Vagina (tissue), 2 donors: ENCODE measurements at places on chromosomes 11 and 22. TPM values are rescaled to one million over a fixed set of nuclear protein-coding genes. Genes with fewer than 3 reads are reported as not detected.

DNA sequence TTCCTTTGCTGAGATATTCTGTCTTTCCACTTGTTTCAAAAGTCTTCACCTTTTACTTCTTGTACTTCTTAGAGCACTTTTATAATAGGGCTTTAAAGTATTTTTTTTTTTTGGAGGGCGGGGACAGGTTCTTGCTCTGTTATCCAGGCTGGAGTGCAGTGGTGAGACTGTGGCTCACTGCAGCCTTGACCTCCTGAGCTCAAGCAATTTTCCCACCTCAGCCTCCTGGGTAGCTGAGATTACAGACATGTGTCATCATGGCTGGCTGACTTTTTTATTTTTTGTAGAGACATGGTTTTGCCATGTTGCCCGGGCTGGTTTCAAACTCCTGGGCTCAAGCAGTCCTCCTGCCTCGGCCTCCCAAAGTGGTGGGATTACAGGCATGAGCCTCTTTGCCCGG lies 57.9 kb downstream of the DYNC2H1 start:
- peaks cover 25% of the 10 kb centered on the region for H3K36me3 ChIP-seq
- no peaks in the 10 kb centered on the region for H3K27me3 ChIP-seq
- H3K4me3 ChIP-seq, result no peak overlapping the region
- H3K27ac ChIP-seq, result no peak overlapping the region
- DNase-seq, result no peak

The PRR5 gene
- total RNA-seq, result 36.8 TPM

DNA sequence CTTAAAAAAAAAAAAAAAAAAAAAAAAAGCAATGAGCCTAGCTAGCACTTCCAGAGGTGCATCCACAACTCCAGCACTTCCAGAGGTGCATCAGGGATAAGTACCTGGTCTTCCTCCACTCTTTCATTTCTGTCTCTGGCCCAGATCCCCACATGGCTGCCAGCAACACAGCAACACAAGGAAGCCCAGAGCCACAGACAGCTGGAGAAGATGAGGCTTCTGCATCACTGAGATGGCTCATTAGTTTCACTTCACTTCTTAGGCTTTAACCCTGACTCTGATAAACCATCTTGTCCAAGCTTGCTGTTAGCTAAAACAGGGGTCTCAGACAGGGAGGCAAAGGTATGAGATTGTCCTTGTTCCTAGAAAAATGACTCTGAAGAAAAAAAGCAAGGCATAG lies 35.6 kb downstream of the PC start:
- no peak overlapping the region for H3K4me3 ChIP-seq
- H3K27ac ChIP-seq, result no peak overlapping the region
- no peaks in the 10 kb centered on the region for H3K36me3 ChIP-seq

- H3K27ac ChIP-seq, result peak overlapping the region; percentile 96
- peaks cover 86% of the 10 kb centered on the region for H3K4me1 ChIP-seq
- peak overlapping the region; percentile 60 for H3K4me3 ChIP-seq
- DNase-seq, result no peak
- H3K27me3 ChIP-seq, result no peaks in the 10 kb centered on the region
- peaks cover 11% of the 10 kb centered on the region for H3K36me3 ChIP-seq
Observed at GRCh38 chr11:67268081-67268961, 2.0 kb downstream of the GRK2 start.
